ENCODE measurements at places on chromosomes 13 and 19.
A peak's percentile ranks its signal among the peaks of the same experiment; 100 is the strongest.

- no peak overlapping the region for H3K27ac ChIP-seq
- H3K4me3 ChIP-seq = no peak overlapping the region
- no peaks in the 10 kb centered on the region for H3K4me1 ChIP-seq
- H3K27me3 ChIP-seq = no peaks in the 10 kb centered on the region
- no peaks in the 10 kb centered on the region for H3K36me3 ChIP-seq
Measured at GRCh38 chr13:79227418-79227817, 178.6 kb downstream of the RBM26 start.

DNA sequence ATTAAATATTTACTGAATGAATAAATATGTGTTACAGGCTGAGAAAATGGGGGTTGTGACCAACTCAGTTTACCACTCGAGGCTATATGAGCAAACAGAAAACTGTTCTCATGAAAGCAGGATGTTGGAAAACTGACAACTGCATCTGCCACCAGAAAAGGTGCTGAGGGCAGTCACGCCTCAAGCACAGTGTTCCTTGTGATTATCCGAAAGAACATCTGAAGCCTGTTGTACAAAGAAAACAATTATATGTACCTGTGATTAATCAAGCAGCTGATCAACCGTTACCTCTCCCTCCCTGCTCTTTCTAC is 6.2 kb upstream of the KLK13 start:
- H3K36me3 ChIP-seq = no peaks in the 10 kb centered on the region
- H3K27ac ChIP-seq = no peak overlapping the region
- H3K4me3 ChIP-seq = no peak overlapping the region
- no peaks in the 10 kb centered on the region for H3K4me1 ChIP-seq
- no peak for DNase-seq
- H3K27me3 ChIP-seq = no peaks in the 10 kb centered on the region

DNA sequence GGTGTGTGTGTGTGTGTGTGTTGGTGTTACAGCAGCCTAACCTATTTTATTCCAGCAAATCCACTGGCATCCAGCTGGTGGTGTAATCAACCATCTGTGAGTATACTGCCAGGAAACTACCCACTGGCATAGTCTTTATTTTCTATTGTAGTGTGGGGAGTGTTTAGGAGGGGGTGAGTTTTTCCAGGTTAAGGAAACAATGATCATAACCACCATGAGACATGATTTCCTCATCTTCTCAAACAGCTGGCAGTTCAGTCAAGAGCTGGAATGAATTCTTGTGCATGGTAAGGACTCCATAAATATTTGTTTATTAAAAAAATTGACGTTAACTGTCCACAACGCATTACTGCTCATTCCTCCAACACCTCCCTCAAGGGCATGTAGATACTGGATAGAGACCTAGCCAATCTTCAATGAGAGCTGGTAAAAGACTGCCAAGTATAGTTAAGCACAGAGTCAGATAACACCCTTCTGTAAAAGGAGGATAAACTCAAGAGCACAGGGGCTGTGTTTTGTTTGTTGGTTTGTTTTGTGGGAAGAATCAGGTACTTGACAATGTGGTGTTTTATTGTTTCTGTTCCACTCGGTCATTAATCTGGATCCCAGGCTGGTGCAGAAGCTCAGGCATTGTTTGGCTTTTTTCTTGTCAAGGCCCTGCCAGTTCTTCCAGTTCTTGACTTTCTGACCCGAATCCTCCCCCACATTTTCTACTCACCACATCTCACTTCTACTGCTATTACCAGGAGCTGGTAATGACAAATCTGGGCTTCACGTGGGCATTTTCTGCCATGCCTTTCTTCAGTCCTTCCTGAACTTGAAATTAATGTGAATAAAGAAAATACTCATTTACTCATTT is 31.6 kb upstream of the SLC46A3 start:
- H3K27ac ChIP-seq = no peak overlapping the region
- no peaks in the 10 kb centered on the region for H3K27me3 ChIP-seq
- H3K36me3 ChIP-seq = no peaks in the 10 kb centered on the region
- DNase-seq = no peak
- H3K4me1 ChIP-seq = peaks cover 13% of the 10 kb centered on the region
- H3K4me3 ChIP-seq = no peak overlapping the region

GRCh38 chr13:28867564-28867963 is 47.4 kb downstream of the MTUS2 start:
- H3K4me3 ChIP-seq = no peak overlapping the region
- no peaks in the 10 kb centered on the region for H3K36me3 ChIP-seq
- no peaks in the 10 kb centered on the region for H3K27me3 ChIP-seq

DNA sequence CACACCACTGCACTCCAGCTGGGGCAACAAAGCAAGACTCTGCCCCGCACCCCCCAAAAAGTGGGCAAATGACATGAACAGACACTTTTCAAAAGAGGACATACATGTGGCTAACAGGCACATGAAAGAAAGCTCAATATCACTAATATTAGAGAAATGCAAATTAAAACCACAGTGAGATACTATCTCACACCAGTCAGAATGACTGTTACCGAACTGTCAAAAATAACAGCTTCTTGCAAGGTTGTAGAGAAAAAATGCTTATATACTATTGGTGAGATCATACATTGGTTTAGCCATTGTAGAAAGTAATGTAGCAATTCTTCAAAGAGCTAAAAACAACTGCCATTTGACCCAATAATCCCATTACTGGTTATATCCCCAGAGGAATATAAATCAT is 99.5 kb upstream of the SPATA13 start:
- no peak overlapping the region for H3K4me3 ChIP-seq
- no peaks in the 10 kb centered on the region for H3K4me1 ChIP-seq
- no peak overlapping the region for H3K27ac ChIP-seq
- H3K36me3 ChIP-seq = no peaks in the 10 kb centered on the region

- no peaks in the 10 kb centered on the region for H3K36me3 ChIP-seq
- no peak for DNase-seq
- no peak overlapping the region for H3K27ac ChIP-seq
- H3K27me3 ChIP-seq = peaks cover 12% of the 10 kb centered on the region
Measured at GRCh38 chr19:2312820-2313501, 5.0 kb upstream of the LINGO3 start.

DNA sequence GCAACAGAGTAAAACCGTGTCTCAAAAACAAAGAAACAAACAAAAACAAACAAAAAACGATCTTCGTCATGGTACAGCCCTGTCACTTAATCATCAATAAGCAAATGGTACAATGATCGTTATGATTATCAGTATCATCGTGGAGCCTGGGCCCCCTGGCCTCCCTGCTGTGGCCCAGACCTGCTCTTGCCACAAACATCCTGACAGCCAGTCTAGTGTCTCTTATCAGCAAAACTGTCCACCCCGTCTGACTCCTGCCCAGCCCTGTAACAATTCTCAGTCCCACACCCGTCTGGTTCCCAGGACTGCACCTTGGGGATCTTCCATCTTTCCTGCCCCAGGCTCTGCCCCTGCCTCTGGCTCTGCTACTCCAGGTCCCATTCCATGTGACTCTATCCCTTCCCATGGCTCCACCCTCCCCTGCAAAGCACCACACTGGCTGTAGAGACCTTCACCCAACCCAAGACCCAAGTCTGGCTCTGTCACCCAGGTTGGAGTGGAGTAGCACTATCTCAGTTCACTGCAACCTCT is 5.7 kb downstream of the ZNF653 start:
- peaks cover 7% of the 10 kb centered on the region for H3K4me1 ChIP-seq
- H3K27me3 ChIP-seq = no peaks in the 10 kb centered on the region
- no peak for DNase-seq
- no peak overlapping the region for H3K4me3 ChIP-seq

DNA sequence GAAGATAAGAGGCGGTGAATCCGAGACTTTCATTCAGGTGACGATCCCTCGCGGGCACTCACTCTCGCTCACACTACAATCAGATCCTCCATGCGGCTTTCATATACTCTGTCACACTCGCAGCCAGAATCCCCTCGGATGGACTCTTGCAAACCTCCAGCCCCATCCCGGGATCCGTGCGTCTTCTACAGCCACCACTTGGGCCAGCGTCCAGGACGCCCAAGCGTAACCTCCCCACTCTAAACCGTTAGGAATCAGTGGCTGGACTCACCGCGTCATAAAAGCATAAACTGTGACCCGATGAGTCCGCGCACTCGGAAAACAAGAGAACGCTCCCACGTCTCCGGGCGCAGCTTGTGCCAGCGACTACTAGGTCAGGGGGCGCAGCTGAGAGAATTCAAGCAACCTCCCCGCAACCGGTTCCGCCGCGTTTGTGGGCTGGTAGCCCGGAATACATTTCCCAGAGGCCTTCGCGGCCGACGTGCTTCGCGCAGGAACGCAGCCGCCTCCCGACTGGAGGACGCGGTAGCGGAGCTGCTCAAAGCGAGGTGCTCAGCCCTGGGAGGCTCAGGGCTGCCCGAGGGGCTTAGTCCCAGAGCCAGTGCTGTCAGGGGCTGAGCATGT is 27.6 kb downstream of the ZNF607 start:
- peaks cover 6% of the 10 kb centered on the region for H3K4me1 ChIP-seq
- H3K4me3 ChIP-seq = peak overlapping the region; percentile 80
- no peaks in the 10 kb centered on the region for H3K27me3 ChIP-seq
- peak; percentile 70 for DNase-seq
- H3K36me3 ChIP-seq = no peaks in the 10 kb centered on the region
- H3K27ac ChIP-seq = peak overlapping the region; percentile 49

GRCh38 chr19:49559928-49560327 is 20.4 kb downstream of the NOSIP start:
- DNase-seq = no peak
- peak overlapping the region; percentile 59 for H3K4me3 ChIP-seq
- H3K36me3 ChIP-seq = peaks cover 38% of the 10 kb centered on the region
- H3K4me1 ChIP-seq = peaks cover 98% of the 10 kb centered on the region

- no peaks in the 10 kb centered on the region for H3K36me3 ChIP-seq
- H3K27me3 ChIP-seq = no peaks in the 10 kb centered on the region
- H3K27ac ChIP-seq = no peak overlapping the region
Measured at GRCh38 chr13:19161308-19161707, 20.3 kb downstream of the TUBA3C start.

DNA sequence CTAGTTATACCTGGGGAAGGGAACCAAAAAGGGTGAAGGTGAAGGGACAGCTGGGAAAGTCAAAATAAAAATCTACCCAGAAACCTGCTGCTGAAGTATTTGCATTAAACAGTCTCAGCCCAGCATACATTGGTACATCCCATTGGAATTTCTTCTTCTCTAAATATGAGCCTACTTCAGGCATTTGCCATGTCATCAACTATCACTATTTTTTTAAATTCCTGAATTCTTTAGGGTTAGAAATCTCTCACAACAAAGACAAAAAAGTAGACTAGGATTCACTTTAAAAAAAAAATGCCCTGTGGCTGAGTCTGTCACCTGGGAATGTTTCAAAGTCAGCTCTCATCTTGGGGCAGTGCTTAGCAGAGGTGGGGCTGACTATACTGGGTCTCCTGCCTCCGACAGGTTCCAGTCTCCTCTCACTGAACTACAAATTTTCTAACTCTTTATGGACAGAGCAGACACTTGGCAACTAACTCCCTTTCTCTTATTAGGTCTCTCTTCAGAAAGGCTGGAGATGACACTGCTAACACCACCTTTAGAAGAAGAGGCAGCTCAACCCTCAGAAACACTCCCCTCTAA is 141.2 kb downstream of the LHFPL6 start:
- no peaks in the 10 kb centered on the region for H3K36me3 ChIP-seq
- DNase-seq = no peak
- H3K4me1 ChIP-seq = no peaks in the 10 kb centered on the region
- H3K4me3 ChIP-seq = no peak overlapping the region

- H3K27me3 ChIP-seq = no peaks in the 10 kb centered on the region
- H3K27ac ChIP-seq = no peak overlapping the region
- H3K4me1 ChIP-seq = no peaks in the 10 kb centered on the region
- DNase-seq = no peak
- no peaks in the 10 kb centered on the region for H3K36me3 ChIP-seq
Measured at GRCh38 chr13:109971456-109972090, 185.2 kb upstream of the IRS2 start.

GRCh38 chr13:43116242-43116641 is 92.9 kb downstream of the DNAJC15 start:
- no peaks in the 10 kb centered on the region for H3K4me1 ChIP-seq
- no peak overlapping the region for H3K4me3 ChIP-seq
- H3K36me3 ChIP-seq = no peaks in the 10 kb centered on the region
- DNase-seq = no peak
- no peaks in the 10 kb centered on the region for H3K27me3 ChIP-seq

DNA sequence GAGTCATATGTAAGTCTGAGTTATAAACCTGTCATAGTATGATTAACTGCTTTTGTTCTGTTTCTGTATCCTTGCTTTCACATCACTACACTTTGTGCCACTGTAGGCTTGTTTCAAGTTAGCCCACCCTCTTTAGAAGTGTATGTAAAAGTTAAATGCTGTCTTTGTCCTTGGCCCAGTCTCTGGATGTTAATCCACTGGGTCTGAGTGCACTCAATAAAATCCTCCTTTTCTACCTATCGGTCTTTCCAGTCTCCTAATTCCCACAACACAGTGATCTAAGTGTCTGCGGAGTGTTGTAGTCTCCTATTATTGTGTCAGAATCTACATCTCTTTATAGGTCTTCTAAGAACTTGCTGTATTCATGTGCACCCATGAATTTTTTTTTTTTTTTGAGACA is 14.1 kb downstream of the ZNF429 start:
- no peak overlapping the region for H3K4me3 ChIP-seq
- no peak overlapping the region for H3K27ac ChIP-seq
- no peaks in the 10 kb centered on the region for H3K27me3 ChIP-seq
- peaks cover 27% of the 10 kb centered on the region for H3K36me3 ChIP-seq

GRCh38 chr13:108086678-108087077 is 128.7 kb downstream of the LIG4 start:
- H3K27ac ChIP-seq = no peak overlapping the region
- no peak for DNase-seq
- no peaks in the 10 kb centered on the region for H3K36me3 ChIP-seq
- no peaks in the 10 kb centered on the region for H3K4me1 ChIP-seq
- no peak overlapping the region for H3K4me3 ChIP-seq

DNA sequence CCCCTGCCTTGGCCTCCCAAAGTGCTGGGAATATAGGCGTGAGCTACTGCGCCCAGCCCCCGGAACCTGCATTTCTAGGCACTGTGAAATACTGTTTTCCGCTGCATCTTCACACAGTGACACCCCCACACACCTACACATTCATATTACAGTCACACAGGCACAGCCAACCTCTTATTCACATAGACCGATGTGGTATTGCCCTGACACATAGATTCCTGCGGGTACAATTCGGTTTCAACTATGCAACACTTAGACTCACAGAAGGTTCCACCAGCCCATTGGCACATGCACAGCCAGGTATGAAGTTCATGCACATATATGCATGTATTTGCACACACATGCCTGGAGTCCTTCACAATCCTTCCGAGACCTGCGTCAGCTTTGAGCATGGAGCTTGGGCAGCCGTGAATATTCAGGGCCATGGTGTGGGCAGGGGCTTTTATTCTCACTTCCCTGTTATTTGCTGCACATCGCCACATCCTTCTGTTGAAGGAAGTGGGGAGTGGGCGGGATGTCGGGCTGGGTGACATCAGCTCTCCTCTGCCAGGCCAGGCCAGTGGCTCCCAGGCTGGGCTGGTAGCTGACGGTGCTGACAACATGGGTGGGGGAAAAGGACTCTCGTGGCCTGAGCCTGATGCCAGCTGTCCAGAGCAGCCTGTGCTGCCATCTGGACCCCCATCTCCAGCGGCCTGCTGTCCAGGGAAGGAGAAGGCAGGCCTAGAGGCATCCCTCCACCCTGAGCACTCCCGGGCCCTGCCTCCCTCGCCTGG is 5.4 kb upstream of the CDC37 start:
- peaks cover 75% of the 10 kb centered on the region for H3K4me1 ChIP-seq
- H3K27me3 ChIP-seq = no peaks in the 10 kb centered on the region
- peak overlapping the region; percentile 56 for H3K27ac ChIP-seq
- H3K36me3 ChIP-seq = no peaks in the 10 kb centered on the region
- peak overlapping the region; percentile 11 for H3K4me3 ChIP-seq

- H3K4me3 ChIP-seq = no peak overlapping the region
- no peak overlapping the region for H3K27ac ChIP-seq
- H3K4me1 ChIP-seq = no peaks in the 10 kb centered on the region
- peak; percentile 45 for DNase-seq
- no peaks in the 10 kb centered on the region for H3K36me3 ChIP-seq
Measured at GRCh38 chr19:52343548-52343947, 7.5 kb downstream of the ZNF610 start.

Measured in CD4-positive, alpha-beta memory T cell (primary cell).